Osteoblast (primary cell): ENCODE measurements at places on chromosomes 6 and 20. TPM values are rescaled to one million over a fixed set of nuclear protein-coding genes. Genes with fewer than 3 reads are reported as not detected.

Gene METTL24
- 0.29 and 0.36 TPM in 2 replicates for total RNA-seq

- DNase-seq: peak; percentile 94
- no peaks in the 10 kb centered on the region for H3K36me3 ChIP-seq
- peaks cover 3% of the 10 kb centered on the region for H3K4me1 ChIP-seq
- no peak overlapping the region for H3K27ac ChIP-seq
Observed at GRCh38 chr6:108133594-108134179, 32.1 kb upstream of the NR2E1 start.

Gene ARMC2
- total RNA-seq: 1.4 and 2.7 TPM in 2 replicates

- no peaks in the 10 kb centered on the region for H3K36me3 ChIP-seq
- H3K4me1 ChIP-seq: peaks cover 47% of the 10 kb centered on the region
Observed at GRCh38 chr6:15475872-15476271, 187.0 kb downstream of the DTNBP1 start.

DNA sequence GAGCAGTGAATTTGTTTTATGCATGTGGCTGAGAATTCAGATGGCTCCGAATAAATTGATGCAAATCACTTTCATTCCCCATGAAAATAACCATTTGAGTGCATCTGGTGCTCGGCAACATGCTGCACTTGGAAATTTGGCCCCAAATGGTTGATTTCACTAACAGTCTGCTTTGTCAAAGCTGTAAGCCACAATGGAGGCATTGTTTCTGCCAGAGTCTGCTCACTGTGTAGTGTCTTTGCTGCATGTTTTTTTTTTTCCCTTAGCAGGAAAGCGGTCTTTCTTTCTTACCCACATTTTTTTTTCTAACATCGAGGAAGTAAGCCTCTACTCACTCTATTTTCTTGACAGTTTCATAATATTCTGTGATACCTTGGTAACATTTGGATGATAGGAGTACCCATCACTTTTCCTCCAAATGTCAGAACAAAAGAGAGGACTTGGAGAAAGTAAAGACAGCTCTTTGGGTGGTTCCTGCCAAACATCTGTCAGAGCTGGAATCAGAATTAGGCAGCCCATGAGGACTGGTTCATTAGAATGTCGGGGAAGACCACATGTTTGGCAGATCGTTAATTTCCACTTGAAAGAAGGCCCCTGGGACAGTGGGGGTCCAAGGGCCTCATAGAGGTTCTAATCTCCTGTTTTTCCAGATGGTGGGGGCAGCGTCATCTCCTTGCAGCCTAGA is 149.5 kb downstream of the DOK5 start:
- peaks cover 6% of the 10 kb centered on the region for H3K4me1 ChIP-seq
- no peaks in the 10 kb centered on the region for H3K27me3 ChIP-seq
- H3K4me3 ChIP-seq: no peak overlapping the region
- no peaks in the 10 kb centered on the region for H3K36me3 ChIP-seq
- no peak overlapping the region for H3K27ac ChIP-seq
